ENCODE measurements at places on chromosomes 5 and 9.
A peak's percentile ranks its signal among the peaks of the same experiment; 100 is the strongest.

DNA sequence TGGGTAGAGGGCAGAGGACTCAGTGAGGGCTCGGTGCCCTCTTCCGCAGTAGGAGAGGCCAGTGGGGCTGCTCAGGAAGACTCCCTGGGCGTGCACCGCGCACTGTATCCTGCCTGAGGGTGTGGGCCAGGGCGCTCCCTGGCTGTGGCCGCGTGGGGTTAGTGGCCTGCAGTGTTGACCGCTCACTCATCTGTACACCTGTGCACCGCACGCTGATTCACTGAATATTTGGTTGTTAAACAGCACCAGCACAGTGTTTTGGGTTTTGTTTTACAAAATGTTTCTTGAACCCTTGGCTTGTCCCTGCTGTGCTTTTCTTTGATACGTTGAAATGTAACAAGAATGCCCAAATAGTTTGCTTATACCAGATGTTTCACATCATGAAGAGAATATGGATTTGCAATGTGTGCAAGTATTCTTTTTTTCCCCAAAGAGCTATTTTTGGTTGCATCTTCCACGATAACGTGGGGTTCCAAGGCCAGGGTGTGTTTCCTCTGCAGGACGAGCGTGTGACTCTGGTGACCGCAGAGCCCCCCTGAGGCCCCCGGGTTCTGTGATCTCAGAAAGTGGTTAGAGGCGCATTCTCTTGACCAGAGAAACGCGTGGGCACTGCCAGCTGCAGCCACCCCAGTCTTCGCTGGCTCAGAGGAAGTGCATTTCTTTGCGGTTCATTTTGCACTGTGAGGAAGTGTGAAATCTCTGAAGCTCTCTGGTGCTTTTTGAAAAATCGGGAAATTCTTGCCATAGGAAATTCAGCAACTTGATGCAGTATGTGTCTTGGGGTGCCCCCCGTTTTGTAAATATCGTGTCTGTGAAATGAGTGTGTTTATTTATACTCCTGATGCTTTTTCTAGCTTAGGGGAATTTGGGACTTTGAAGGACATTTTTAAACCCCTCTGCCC is 46.9 kb downstream of the AHRR start:
- no peak for DNase-seq

- DNase-seq: no peak
Observed at GRCh38 chr9:124054582-124055227, 43.1 kb downstream of the LHX2 start.

GRCh38 chr5:154761046-154761736 is 6.0 kb downstream of the LARP1 start:
- DNase-seq: peak; percentile 3

- no peak for DNase-seq
Observed at GRCh38 chr9:135847833-135848232, 59.5 kb downstream of the CAMSAP1 start.

DNA sequence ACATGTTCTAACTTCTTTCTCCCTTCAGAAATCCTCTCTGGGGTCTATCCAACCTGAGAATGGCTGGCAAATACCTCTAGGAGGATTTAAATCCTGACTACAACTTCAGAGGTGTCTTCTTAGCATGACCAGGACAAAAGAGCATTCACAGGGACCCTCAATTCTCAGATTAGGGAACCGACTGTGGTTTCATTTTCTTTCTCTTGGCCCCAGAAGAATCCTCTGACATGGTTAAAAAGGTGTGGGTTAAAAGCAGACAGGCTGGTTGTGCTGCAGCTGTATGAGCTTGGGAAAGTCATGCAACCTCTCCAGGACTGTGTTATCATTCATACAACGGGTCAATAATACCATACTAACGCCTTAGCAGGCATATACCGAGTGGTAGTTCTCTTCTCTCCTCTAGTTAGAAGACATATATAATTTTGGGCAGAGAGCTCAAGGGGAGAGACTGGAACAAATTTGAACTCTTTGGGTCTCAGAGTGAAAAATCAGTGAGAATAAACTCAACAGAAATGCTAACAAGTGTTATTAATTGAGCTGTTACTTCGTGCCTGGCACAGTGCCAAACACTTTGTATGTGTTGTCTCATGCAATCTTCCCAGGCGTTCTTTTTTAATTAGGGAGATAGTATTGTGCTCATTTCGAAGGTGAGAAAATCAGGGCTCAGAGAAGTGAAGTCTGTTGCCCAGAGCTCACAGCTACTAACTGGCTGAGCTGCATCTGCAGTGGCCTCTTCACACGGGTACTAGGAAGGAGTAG is 35.2 kb downstream of the INSYN2B start:
- no peak for DNase-seq

DNA sequence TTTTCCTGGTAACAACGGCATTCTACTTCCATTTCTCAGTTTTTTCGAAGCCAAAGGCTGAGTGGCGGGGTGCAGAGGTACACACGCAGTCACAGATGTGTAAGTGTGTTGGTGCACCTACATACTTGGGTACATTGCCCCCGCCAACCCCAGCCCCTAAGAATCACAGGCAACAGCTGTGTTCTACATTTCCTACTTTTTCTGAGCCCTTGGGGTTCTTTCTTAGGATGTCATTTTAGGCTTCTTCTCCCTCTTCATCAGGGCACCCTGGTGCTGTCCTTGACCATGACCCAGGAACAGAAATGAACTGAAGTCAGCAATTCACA is 104.8 kb downstream of the PAX5 start:
- no peak for DNase-seq

DNA sequence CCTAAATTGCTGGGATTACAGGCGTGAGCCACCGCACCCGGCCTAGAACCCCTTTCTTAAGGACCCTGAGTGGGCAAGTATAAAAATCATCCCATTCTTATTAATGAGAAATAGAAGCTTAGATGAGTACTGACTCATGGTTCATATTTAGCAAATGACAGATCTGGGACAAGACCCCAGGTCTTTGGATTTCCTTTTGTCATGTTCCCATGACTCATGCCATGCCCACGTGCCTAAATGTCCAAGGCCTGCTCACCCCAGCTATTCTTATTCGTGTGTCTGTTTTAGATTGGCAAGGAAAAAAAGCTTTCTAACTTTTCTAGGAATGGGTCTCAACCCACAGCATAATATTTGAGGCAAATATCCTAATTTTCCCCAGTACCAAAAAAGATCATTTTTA is 57.7 kb upstream of the RPS23 start:
- DNase-seq: no peak

DNA sequence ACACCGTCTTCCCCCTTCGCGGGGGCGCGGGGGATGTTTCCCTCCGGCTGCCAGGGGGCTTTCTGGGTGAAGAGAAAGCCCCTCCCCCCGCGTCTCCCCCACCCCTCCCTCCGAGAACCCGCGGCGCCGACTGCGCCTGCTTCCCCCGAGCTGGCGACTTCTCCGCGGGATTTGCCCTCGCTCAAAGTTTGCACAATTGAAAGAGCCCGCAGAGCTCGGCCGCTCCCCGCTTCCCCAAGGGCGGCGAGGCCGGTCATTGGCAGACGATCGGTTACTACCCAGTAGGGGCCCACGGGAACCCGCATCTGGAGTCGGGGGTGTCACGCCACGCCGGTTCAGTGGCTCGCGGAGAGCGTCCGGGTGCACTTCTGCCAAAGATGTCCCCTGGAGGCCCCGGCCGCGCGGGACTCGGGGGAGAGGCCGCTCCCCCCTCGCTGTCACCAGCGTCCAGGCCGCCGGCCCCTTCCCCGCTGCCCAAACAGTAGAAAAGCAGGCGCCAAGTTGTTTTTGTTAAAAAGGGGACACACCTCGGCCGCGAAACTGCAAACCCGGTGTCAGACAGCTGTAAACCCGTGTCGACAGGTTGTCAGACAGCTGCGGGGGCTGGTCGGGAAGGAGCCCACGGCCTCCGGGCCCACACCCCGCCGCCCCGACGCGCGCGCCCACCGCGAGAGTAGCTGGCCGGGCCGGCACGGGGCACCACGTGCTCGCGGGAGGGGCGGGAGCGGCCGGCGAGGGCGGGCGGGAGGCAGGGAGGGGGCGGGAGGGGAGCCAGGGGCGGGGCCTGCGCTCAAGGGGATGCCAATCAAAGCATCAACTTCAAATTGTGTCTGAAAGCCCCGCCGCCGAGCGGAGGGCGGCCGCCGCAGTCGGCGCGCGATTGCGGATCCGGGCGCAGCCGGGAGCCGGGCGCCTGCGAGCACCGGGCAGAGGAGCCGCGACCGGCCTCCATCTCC is at the start of gene IRX1:
Gene IRX1, plus strand, starts transcription at position 827 of the 956 bp plus-strand sequence. CDS start 274 bp downstream, outside the sequence.
- no peak for DNase-seq

DNA sequence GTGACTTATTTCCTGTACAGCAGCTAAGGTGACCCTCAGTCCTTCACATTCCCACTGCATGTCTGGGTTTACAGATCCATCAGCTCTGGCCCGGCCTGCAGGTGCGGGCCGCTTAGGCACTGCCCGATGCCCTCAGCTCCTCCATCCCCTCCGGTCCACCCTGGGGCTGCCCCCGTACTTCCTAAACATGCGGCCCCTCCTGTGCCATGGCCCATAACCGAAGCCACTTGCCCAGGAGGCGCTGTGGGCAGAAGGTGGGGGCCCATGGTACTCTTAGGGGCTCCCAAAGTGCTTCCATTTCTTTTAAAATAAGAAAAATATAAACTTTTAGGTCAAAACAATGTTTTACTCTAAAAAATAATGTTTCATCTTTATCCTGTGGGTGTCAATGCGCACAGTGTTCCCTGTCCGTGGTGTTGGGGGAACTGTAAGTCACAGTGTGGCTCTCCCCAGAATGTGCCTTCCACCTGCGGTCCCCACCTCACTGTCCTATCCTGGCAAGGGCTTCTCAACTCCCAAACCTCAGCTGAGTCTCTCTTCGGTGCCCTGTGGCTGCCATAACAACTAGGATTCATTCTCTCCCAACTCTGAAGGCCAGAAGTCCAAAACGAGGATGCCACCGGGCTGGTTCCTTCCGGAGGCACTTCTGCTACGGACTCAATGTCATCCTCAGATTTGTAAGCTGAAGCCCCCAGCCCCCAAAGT is 132.7 kb upstream of the LPCAT1 start:
- DNase-seq: no peak

GRCh38 chr5:96338091-96338490 is 95.0 kb downstream of the PCSK1 start:
- DNase-seq: no peak

DNA sequence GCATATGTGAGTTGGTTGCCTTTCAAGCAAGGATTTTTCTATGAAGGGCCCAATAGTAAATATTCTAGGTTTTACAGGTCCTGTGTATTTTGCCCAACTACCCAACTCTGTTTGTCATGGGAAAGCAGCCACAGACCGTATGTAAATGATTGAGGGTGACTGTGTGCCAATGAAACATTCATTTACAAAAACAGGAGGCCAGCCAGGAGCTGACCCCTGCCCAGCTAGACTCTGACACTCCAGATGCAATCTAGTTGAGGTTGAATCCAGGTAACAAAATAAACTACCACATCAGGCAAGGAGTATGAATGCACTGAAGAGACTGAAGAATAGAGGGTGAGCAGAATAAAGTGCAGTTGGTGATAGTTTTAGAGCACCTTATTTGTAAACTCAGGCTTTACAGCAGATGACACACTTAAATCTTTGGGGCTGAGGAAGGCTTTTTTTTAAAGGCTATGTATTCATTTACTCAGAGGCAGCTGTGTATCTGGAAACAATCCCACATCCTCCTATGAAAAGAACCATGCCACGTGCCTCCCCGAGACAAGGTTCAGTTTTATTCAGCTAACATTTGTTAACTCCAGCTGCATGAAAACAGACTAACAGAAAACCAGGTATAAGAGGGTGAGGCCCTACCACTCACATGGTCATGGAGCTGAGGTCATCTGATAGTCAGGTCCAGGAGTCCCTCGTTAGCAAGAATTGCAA is 60.7 kb downstream of the SLC1A1 start:
- DNase-seq: no peak

- DNase-seq: no peak
Observed at GRCh38 chr5:87661784-87662566, 249.2 kb upstream of the CCNH start.
